ENCODE measurements at places on chromosomes 11 and 22.

GRCh38 chr22:29772170-29772641, 5.0 kb downstream of the UQCR10 start:
- no peak for DNase-seq

DNA sequence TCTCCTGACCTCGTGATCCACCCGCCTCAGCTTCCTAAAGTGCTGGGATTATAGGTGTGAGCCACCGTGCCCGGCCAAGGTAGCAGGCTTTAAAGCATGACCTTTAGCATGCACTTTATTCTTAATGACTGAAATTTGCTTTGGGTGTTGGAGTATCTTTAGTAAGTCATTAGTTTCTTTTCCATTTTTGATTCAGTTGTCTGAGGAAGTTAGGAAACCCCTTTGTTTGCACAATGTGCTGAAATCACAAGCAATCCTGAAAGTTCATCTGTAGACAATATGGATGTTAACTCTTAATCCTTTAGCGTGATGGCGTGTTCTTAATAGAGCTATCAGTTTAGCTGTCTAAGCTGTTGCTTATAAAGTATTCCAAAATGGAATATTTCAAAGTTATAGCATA, 16.8 kb downstream of the SDHD start:
- DNase-seq = no peak

DNA sequence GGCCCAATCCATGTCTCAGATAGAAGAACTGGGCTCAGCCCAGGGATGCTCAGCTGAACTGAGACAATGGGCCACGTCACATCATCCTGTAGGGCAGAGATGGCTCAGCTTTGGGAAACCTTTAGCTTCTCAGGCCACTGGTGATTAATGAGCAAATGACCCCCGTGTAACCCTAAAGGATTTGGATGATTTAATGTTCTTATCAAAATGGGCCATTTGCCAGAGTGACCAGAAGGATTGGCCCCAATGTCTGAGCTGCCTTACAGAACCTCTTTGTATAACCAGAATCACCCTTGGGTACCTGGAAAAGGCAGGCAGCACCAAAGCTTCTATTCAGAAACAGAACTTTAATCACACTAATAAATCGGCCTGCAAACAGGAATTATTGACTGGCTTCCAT, 73.7 kb downstream of the ABTB2 start:
- DNase-seq = no peak

DNA sequence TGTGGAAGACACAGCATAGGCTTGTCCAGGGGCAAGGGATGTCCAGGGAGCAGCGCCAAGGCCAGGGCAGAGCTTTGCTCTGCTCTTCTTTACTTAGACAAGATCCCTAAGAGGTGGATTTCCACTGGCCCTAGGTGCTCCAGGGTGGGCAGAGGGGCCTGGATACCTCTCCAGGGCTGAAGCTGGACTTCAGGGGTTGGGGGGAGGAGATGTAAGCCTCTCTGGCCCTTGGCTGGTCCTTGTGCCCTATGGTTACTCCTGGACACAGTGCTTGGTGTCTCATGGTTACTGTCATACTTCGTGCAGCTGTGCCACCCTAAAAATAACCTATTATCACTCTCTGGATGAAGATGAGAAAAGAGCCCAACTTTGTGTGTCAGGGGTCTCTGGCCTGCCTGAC, 12.9 kb upstream of the KCNJ11 start:
- DNase-seq = no peak

- DNase-seq = no peak
Observed at GRCh38 chr11:86687185-86687778, 14.9 kb upstream of the ME3 start.

GRCh38 chr11:109209572-109209971, 212.4 kb upstream of the C11orf87 start:
- DNase-seq = no peak

- DNase-seq = no peak
Observed at GRCh38 chr11:117839380-117839881, 14.9 kb upstream of the FXYD2 start.

GRCh38 chr11:29682856-29683255, 334.0 kb downstream of the KCNA4 start:
- DNase-seq = no peak

GRCh38 chr11:102719620-102720277, 5.0 kb downstream of the MMP8 start:
- DNase-seq = no peak

- DNase-seq = no peak
Observed at GRCh38 chr22:49633010-49633324, 194.7 kb downstream of the BRD1 start.

DNA sequence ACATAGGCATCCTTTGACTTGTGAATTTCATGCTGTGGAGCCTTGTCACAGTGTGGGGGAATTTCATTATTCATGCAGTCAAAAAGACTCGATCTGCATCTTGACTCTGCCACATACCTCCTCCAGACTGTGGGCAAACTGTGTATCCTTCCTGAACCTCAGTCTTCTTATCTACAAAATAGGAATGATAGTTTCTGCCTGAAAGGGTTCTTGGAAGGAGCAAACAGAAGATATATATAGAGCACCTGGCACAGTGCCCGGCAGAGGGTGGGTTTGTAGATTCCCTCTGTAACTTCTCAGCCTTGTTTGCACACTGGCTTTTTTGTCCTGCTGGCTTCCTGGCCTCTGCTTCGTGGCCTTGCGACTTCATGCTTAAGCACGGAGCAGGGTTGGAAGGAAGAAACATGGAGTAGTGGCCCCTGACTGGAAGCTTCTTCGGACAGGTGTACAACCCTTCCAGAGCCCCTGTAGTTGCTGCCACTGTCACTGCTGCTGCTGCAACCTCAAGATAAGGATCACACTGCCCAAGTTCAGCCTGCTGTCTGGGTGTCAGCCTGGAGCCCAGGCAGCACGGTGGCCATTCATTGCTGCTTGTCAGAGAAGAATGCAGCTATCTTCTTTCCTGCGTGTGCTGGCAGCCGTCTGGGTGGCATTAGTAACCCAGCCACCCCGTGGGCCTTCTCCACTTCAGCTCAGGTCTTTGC, 106.4 kb downstream of the MICAL2 start:
- DNase-seq = no peak
